Activated CD4-positive, alpha-beta T cell treated with anti-CD3 and anti-CD28 coated beads, Interleukin-2, Interleukin-4, amounts not matched to agents 100 ng/mL and 50 ng/mL, durations not matched to agents 16 hours and 8 hours (primary cell): ENCODE measurements at places on chromosomes 5 and 9.
A peak's percentile ranks its signal among the peaks of the same experiment; 100 is the strongest.

DNA sequence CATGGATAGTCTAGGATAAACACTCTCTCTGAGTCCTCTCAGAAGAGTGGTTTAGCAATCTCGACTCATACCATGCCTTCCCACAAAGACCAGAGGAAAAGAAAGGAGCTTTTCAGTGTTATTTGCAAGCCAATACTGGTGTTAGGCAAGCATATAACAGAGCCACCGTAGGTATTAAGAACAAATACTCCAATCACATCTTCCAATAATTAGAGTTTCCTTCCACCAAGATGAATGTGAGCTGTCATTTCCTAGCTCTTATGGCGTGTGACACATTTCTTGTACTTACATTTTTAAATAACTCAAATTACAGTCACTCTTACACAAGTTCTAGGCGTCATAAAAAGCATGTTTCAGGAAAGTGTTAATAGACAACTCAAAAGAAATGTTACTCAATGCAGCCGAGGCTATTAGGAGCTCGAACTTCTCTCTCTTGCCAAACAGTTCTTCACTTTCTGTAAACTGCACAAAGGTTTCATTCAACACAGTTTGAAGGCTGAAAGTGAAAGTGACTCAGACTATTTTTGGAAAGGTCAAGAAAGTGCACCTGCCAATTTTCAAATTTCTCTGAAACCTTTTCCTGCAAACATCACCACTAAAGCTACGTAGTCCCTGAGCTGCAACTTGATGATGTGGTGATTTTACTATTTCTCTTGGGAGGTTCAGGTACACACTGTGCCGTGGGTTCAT, 153.8 kb downstream of the AUH start:
- peak; percentile 79 for DNase-seq

GRCh38 chr9:121353241-121354061, 16.6 kb downstream of the STOM start:
- DNase-seq, result peak; percentile 92

GRCh38 chr9:17019398-17019797, 115.4 kb upstream of the CNTLN start:
- DNase-seq, result no peak

- peak; percentile 71 for DNase-seq
Observed at GRCh38 chr9:37994639-37995347, 74.2 kb downstream of the SHB start.

GRCh38 chr9:91948101-91948596, 1.9 kb downstream of the ROR2 start:
- DNase-seq, result no peak

DNA sequence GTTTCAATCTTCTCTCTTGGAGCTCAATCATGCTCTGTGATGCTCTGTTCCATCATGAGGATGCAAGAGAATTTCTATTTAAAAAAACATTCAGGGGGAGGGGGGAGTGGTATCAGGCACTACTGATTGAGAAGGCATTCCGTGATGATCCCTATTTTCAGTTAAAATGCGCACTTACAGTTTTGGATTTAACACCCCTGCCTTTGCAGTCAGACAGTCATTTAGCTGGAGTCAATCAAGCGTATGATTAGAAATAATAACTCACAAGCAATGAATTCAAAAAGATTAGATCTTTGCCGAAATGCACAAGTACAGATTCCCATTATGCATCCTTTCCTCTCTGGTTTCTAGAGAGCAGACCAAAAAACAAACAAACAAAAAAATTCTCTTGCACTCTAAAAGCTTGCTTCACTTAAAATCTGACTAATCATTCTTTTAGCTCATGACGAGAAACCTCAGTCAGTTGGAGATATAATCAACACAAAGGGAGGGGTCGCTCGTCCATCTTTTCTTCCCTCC, 55.4 kb downstream of the EFNA5 start:
- no peak for DNase-seq

DNA sequence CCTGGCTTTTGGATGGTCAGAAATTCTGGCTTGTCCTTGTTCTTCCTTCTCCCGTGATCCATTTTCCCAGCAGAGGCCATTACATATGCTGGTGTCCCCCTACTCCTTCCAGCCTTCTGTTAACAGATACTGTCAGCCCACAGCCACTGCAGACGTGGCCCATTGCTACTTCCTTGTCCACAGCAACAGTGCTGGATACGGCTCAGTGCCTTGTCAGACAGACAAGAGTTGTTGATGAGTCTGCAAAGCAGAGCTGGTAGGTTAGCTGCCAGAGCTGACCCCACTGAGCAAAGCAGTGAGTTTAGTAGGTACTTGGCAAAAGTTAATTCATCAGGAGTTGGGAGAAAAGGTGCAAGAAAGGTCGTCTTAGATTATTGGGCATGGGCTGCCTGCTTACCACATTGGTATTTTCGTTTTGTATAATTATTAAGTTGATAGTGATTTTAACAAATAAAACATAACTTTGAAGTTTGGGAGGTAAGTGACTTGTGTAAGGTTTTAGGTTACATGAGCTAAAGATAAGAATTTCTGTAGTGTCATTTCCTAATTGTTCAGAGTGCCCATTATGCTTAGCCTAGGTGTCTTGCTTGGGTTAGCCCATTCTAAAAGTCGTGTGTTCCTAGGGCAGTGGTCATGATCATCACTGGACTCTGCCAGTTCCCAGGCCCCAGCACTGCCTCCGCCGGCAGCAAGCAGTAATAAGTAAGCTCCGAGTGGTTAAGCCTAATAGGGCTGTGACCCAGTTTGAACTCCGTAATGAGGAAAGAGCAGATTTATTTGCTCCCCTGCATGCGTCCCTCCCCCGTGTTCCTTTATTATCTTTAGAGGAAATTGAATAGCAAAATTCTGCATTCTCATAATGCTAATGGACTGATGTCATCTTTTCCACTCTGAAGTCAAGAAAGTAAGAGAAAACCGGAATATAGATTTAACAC, 292.0 kb downstream of the FANCC start:
- DNase-seq, result no peak

DNA sequence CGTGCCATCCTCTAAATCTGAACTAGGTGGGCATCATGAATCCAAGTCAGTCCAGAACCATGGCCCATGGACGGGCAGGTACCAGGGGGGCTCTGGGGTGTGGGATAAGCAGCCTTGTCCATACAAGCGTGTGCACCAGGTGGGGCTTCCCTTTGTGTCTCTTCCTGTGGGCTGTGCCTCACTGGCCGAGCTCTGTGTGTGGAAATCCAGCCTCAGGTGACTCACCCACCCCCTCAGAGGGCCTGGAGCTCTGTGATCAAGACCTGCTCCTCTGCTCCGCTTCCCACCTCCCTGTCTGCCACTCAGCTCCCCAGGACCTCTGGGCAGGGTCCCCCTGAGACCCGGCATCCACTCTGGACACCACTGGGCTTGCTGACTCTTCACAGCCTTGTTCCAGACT, 33.0 kb downstream of the GADD45G start:
- DNase-seq, result no peak

GRCh38 chr9:136373300-136374182, at the start of gene CARD9:
Gene CARD9, minus strand, starts transcription at chr9:136373669. Its CDS starts 1,591 bp downstream, at chr9:136372078.
- no peak for DNase-seq

GRCh38 chr9:13396418-13396817, 116.9 kb upstream of the MPDZ start:
- no peak for DNase-seq

DNA sequence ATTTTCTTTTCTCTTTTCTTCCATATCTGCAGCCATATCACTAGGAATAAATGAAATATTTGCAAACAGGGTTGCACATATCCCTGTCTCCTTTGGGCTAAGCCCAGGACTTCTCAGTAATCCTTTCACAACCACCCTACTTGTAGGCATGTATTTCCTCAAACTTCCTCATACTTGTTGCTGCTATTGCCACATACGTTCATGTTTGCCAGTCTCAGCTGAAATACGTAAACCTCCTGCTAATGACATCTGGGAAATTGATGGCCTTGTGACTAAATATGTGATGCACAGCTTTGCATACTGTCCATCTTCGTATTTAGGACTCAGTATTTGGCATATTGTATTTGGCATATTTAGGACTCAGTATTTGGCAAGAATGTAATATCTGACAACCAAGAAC, 224.6 kb downstream of the PLK2 start:
- no peak for DNase-seq

DNA sequence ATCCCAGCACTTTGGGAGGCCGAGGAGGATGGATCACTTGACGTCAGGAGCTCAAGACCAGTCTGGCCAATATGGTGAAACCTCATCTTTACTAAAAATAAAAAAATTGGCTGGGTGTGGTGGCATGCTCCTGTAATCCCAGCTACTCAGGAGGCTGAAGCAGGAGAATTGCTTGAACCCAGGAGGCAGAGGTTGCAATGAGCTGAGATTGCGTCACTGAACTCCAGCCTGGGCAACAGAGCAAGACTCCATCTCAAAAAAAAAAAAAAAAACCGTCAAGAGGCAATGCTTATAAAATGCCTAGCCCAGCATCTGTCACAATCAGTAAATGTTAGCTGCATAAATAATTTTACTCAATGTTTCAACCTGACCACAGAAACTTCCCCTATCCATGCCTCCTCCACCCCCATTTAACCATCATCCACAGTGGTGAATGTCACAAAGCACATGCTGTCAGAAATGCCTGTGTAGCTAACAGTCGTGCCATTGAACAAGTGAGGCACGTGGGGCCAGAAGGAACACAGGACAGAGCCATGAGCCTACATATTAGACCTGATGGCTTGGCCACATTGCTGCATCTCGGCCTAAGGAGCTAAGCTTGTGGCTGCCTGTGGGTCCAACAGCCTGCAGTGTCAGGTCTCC, 16.8 kb upstream of the TCOF1 start:
- no peak for DNase-seq
